ENCODE measurements at places on chromosomes 5 and 9.

DNA sequence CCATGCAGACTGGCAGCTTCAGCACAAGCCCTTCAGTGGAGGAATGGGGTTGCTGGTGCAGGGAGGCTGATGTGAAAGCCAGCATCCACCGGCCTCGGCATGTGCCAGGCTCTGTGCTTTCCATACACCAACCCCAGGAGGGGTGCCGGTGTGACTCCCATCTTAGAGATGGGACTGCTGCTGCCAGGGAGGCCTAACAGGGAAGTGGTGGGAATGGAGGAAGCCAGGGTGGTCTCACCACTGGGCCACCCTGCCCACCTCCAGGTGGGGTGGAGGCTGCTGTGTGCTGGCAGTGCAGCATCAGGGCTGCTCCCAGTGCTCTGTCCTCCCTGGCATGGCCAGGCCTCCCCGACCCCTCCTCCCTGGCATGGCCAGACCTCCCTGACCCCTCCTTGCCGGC, 32.8 kb upstream of the PITX1 start:
- DNase-seq = no peak

DNA sequence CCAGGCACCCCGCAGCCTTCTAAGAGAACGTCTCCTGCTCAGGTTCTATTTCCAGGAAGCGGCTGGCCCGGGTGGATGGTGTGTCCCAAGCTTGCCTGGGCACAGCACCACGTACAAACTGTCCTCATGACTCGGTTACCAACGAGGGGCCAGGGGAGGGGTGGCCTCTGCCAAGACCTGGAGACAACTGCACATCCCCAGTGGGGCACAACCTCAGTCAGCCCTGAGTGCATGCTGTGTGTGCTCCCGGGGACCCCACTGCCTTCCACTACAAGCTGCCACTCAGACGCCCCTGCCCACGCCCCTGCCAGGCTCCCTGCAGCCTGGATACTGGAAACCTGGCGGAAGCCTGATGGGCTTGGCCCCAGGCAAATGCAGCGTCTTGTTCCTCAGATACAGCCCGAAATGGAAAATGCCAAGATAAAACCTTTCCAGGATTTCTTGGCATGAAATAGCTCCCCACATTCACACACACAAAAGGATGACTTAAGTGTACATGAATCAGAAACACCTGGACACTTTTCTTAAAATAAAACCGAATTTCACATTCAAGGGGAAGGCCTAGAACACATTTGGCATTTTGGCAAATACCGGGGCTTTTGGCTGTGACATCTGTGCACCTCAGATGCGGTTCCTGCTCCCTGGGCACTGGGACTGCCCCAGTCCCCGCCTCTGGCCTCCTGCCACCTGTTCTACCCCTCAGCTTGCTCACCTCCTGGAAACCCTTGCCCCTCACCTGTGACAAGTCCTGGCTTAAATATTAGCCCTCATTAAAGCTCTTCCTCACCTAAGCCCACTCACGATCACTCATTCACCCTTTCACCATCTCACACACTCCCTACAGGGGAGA, 62.5 kb downstream of the COL23A1 start:
- DNase-seq = no peak

DNA sequence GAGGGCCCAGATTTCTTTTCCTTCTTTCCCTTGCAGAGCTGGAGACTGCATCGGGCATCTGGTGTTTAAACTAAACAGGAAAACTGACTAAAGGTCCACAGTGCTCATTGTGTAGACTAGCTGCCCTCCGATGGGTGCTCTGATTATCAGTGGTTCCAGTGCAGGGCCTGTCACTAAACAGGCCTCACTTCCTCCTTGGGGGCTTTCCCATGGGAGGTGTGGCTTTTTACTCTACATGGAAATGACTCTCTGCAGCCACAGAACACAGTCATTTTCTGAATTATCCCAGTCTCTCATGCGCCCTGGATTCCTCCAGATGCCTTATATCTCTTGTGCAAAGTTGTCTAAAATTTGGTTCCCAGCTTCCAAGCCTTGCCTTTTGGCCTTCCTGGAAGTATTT, 199.2 kb downstream of the TRIO start:
- DNase-seq = peak; percentile 51

- DNase-seq = no peak
These were observed 27.0 kb upstream of the ALDOB start for GRCh38 chr9:101462558-101462957.

DNA sequence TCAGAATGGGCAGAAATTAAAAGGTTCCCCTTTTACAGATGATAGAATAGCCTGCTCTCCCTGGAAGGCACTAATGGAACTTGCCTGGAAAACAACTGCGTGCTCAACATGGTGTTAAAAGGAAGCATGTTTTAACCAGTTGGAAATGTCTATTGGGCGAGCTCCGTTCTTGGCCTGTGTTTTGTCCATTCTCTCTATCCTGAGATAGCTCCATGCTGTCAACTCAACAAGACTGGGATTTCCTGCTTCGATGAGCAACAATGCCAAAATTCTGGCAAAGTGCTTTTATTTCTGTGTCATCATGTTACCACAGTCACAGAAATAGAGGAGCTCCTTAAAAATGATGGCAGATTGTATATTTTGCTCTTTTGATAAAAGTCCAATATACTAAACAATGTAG, 198.3 kb downstream of the PLK2 start:
- no peak for DNase-seq

- DNase-seq = no peak
These were observed 22.7 kb downstream of the CAMK2A start for GRCh38 chr5:150266871-150267291.

DNA sequence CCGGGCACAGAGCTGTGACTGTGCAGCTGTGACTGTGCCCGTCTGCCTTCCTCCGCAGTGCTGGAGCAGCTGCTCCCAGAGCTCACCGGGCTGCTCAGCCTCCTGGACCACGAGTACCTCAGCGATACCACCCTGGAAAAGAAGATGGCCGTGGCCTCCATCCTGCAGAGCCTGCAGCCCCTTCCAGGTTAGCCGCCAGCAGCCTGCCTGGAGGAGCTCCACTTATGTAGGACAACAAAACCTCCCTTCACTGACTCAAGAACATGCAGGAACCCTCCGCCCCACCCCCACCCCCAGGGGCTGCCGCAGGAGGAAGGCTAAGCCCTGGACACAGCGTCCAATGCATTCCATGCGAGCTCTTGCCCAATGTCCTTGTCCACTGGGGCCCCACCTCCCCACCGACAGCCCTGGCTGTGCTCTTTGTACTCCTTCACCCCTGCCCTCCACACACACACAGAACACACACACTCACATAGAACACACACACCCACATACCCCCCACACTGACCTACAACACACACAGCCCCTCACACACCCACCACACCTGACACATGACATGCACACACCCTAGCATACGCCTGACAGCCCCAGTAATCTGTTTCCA, 27.9 kb downstream of the AFAP1L1 start:
- no peak for DNase-seq

- DNase-seq = no peak
These were observed 4.2 kb upstream of the PRSS3 start for GRCh38 chr9:33791117-33791516.

- DNase-seq = no peak
These were observed 15.9 kb upstream of the RPL26L1 start for GRCh38 chr5:172943283-172943841.

GRCh38 chr5:72394688-72395087, 74.5 kb downstream of the PTCD2 start:
- no peak for DNase-seq

GRCh38 chr9:131469356-131469755, 33.4 kb upstream of the POMT1 start:
- no peak for DNase-seq

- DNase-seq = no peak
These were observed 127.0 kb downstream of the RFK start for GRCh38 chr9:76267284-76267652.

- DNase-seq = no peak
These were observed 15.3 kb downstream of the ASPN start for GRCh38 chr9:92467041-92467440.

DNA sequence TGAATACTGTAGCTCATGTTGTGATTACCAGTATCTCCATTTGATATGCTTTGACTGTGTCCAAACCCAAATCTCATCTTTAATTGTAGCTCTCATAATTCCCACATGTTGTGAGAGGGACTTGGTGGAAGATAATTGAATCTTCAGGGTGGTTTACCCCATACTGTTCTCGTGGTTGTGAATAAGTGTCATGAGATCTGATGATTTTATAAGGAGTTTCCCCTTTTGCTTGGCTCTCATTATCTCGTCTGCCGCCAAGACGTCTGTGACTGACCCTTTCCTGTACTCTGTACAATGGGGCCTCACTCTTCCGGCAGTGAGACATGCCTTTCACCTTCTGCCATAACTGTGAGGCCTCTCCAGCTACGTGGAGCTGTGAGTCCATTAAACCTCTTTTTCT, 59.3 kb downstream of the TRIO start:
- DNase-seq = no peak

DNA sequence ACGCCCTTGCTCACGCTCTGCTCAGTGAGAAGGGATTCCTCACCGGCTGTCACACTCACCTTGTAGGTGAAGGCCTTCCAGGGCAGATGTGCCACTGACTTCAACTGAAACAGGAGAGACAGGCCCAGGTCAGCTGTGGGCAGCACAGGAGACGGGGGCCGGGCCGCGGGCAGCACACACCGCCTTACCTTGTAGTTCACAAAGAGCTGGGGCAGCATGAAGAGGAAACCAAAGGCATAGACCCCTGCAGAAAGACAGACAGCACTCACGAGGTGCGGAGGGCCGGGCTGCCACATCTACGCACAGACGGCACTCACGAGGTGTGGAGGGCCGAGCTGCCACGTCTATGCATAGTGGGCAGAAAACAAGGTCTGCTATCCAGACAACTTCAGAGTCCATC, 23.3 kb downstream of the CLPTM1L start:
- no peak for DNase-seq

- DNase-seq = no peak
These were observed 19.7 kb upstream of the GDA start for GRCh38 chr9:72129271-72130156.
